ENCODE measurements at places on chromosomes 7 and 10.
A peak's percentile ranks its signal among the peaks of the same experiment; 100 is the strongest.

DNA sequence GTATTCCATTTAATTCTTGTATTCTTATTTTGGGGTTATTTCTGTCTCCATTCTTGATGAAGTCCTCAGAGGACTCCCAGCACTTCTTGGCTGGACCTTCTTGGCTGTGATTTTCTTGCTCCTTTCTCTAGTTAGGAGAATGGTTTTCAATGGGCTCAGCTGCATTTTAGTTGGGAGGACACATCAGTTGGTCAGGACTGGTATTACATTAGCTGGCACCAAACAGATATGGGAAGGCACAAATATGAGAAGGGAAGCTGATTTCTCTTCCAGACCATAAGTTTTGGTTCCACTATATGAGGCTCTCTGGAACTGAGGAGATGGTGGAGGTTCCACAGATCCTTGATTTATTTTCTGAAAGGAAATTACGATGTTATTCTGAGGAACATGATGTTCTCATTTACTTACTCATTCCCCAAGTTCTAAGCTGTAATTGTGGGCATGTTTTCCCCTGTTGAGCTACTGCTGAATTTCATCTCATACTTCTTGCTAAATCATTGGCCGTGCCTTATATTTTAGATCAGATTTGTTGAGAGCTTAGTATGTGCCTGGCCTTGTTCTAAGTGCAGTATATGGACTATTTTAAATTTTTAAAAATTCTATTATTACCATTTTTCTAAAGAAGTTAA lies 261.0 kb downstream of the THSD7A start:
- no peak for DNase-seq

DNA sequence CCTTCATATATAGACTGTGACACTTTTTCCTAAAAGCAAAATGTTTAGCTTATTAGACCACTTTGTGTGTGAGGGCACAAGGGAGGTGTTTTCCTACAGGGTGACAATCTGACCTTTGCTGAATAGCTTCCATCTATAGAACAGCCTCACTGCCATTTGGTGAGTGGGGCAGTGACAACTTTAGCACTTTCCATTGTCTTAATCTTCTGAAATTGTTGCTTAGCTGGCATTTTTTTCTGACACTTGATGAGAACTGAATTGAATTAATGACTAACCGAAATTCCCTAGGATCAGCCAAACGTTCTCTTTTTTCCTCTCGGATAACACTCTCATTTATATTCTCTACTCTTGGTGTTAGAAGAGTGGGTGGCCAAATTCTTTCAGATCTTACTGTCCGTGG lies 30.2 kb downstream of the KDM7A start:
- no peak for DNase-seq

DNA sequence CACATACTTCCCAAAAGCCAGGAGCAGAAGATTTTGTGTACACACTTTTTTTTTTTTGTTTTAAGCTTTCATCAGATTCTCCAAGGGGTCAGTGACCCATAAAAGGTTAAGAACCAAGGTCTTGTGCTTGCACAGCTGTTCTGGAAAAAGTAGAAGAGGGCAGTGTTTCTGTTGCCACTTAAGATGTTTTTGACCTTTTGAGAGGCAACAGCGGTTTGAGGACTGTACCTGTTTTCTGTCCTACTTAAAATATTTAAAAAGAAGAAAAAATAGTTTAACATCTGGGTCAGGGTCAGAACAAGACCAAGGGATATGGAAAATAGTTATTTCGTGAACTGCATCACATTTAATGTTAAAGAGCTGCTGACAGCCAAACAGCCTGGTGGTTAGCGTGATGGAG lies 32.9 kb downstream of the AUTS2 start:
- no peak for DNase-seq

DNA sequence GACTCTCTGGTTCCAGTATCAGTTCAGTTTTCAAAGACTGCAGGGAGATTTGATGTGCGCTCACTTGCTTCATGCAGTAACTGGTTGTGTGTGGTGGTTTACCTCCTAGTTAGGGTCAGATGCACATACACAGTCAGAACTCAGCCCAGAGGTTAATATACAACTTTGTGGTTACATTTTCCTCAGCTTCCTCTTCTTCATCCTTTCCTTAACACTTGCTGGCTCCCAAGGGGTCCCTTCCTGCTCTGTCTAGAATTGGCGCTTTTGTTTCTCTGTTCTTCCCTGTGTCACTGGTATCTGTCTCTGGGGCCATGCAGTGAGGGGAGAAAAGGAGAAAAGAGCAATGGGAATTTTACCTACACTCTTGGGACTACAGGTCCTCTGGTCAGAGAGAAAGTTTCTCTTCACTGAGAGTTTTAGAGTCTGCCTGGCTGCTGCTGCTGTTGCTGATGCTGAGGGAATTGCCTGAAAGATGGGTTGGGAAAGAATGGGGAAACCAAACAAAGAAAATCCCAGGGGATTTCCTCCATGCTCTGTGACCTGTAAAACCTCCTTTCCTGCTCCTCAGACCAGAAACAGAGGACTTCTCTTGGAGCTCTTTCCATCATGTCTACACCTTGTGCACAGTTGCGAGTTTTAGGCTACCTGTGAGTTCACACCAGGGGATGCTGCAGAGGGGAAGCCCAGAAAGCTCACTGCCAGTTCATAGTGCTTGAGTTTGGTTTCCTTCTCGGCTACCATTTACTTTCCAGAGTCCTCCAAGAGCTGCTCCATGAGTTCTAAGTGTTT lies 74.6 kb downstream of the WDFY4 start:
- no peak for DNase-seq

- no peak for DNase-seq
Measured at GRCh38 chr7:50164559-50165170, 71.6 kb upstream of the ZPBP start.

DNA sequence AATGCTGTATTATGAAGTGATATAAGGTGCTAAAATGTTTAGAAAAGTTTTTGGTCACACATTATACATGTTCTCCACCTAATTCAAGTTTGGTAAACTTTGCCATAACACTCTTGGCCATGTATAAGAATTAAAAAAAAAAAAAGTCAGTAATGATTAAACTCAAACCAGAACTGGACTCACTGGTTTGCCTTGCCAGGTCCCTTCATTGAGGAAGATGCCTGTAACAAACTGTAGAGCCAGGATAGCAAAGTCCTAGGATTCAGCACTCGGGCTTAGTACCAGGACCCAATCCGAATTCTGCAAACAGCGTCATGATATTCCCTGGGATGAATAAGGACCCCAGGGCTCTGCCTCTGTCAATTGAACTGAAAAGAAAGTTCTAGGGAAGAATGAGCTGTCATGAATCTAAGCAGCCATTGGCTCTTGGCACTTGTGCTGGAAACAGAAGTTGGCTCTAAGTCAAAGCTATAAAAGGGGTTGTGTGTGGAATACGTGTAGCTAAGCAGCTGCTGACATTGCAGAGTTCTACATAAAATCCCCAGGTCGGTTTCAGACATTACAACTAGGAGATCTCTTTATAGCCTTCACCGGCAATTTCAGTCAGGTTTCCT lies 216.9 kb downstream of the C7orf25 start:
- DNase-seq, result no peak

DNA sequence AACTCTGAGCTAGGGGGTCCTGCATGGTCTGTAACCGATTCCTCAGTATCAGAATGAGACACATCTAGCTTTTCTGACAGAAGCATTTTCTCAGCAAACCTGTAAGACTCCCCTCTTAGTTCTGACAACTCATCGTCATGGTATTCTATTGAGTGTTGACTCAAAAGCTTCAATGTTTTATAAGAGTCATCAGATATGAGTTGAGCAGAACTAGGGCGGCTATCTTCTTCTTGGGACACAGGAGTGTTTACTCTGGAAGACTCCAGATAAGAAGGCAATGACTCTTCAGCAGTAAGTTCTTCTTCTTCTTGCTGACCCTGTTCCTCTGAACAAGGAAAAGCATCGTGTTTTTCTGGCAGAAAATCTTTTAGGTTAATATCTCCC lies 167.0 kb upstream of the CCDC6 start:
- no peak for DNase-seq

DNA sequence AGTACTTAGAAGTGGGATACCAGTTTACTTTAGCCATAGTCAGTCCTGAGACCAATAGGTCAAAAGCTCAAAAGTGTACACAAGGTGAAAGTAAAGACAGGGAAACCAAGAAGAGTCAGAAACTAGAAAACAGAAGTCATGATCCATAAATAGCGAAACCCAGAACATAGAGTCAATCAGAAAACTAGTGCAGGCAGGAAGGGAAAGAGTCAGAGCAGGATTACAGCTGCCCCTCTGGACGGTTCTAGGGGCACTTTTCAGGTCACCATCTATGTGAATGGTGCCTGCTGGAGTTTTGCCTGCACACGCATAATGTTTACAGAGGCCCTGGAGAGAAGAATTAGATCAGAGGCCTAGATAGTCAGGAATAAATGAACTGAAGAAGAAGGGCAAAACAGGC lies 22.4 kb upstream of the DMTF1 start:
- no peak for DNase-seq

- no peak for DNase-seq
Measured at GRCh38 chr10:28248092-28248491, 54.8 kb downstream of the MPP7 start.

GRCh38 chr7:122652876-122653275 lies 46.0 kb downstream of the RNF133 start:
- DNase-seq, result no peak

GRCh38 chr10:104103956-104104355 lies 18.0 kb upstream of the SFR1 start:
- DNase-seq, result no peak

DNA sequence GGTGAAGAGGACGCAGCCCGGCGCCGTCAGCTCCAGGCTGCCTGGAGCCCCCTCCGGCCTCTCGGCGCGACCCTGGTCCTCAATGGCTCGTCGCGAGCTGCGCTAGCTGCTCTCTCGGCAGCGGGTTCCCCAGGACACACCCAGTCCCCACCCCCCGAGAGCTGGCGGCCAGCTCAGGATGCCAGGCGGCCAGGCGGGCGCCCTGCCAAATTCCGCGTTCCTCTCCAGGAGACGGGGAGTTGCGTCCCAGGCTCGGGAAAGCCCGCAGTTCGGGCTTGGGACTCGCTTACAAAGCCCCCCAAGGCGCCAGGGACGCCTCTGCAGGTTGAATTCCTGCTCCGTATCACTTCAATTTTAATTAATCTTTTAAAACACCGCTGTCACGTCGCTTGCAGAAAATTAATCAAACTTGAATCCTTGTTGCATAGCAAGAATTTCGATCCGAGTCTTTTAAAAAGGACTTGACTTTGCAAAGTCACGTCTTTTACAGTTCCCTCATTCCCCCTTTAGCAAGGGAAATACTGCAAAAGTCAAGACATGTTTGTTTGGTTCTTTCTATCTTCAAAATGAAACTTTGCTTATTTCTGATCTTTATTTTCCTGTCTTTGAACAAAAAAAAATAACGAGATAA lies 28.2 kb downstream of the SKIDA1 start:
- DNase-seq, result peak; percentile 65

DNA sequence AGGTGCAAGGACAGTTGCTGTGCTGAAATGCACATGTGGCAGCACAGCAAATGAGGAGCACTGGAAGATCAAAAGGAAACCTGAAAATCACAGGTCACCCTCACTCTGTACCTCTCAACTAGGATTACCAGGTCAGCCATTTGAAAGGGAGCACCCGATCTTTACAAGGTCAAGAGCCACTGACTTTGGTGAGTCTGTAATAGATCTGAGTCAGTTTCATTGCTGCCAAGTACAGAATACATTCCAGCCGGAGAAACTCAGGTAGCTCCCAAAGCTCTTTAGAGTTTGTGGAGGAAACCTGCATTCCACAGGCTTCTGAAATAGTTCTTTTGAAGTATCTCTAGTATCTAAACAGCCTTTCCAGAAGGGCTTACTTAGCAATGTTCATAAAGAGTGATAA lies 217.5 kb downstream of the SNX13 start:
- DNase-seq, result no peak

DNA sequence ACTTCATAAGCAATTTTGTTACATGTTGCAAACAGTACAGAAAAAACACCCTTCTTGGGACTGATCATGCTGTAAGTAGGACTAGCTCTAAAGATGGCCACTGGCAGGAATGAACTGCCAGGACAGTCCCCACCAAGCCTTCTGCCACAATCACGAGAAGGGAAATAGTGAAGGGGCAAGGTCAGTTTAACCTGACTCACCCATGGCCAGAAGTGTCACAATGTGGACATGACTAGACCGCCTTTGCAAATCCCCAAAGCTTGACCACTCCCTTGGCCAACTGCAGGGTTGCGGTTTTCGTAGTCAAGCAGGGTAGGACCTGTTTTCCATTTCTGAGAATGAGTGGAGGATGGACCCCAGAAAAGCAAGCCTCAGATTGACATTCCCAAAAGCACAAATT lies 19.4 kb upstream of the FRAT2 start:
- DNase-seq, result no peak

DNA sequence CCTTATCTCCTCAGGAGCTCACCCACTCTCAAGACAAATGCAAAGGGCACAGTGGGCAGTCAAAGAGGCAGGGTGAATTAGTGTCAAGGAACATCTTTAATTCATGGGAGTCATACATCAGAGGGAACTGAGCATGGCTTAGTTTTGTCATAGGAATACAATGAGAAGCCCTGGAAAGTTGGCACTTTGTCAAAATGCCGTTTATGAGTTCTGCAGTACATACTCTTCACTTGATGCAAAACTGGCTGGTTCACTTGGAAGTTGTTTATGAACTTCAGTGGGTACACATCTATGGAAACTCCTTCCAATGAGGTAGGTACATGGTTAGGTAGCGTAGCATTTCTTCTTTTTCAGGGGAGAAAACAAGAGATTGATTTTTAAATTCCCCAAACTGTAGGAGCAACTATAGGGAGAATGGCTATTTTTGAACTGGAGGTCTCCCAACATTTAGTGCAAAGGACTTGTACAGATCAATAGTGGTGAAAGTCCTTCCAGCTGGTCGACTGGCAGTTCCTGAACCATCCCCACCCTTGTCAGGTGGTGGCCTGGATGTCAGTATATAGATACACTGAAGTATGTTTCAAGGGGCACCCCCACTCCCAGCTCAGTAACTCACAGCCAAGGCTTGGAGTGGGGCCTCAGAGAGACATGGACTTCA lies 580.5 kb downstream of the REEP3 start:
- DNase-seq, result no peak

DNA sequence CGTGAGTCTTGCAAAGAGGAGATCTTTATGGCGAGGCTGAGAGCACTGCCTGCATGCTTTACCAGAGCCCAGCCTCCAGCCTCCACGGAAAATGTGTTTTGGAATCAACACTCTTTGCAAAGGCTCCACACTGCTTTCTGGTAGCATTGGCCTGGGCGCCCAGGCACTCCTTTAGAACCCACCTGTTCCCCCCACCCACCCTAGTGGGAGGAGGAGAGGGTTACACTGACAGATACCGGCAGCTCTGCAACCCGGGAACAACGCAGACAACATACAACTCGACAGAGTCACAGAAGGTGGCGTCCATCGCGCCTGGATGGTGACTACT lies 5.5 kb upstream of the MNX1 start:
- DNase-seq, result no peak

- DNase-seq, result no peak
Measured at GRCh38 chr10:13865758-13866491, 279.2 kb downstream of the PRPF18 start.

All from COLO829 (cell line).